Activated CD4-positive, alpha-beta T cell treated with anti-CD3 and anti-CD28 coated beads, Interleukin-2, amount 50 U/mL, for 24 hours (primary cell): ENCODE measurements at places on chromosomes 12 and 14.

GRCh38 chr12:130849561-130850417 lies 10.7 kb upstream of the STX2 start:
- DNase-seq = no peak

DNA sequence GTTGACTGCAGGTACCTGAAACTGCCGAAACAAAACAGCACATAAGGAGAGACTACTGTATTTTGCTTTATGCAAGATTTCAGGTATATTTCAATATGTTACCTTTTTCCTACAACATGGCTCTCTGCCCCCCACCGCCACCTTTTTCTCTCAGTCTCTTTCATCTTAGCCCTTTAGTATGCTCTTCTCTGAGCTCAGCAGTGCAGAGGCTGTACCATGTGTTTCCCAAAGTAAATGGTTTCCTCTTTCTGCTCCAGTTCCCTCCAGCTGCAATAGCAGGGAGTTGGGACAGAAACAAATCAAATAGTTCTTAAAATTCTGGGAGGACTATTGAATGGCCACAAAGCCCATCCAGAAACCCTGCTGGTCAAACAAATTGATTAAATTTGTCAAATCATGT lies 4.3 kb downstream of the AMN1 start:
- DNase-seq = no peak

DNA sequence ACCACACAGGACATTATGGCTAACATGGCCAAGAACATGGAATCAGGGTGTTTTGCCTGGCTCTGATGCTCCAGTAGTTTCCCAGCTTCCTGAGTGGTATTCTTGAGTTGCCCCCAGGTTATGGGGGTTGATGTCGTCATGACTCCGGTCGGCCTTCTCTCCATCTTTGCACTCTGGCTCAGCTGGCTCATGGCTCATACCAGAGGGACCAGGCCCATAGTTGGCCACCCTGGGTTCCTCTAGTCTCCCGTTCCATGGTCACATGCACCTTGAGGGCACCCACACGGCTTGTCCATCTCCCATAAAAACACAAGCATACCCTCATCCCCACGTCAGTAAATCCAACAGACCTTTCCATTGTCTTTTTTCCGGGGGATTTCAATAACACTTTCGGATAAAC lies 23.7 kb upstream of the MAPKAPK5 start:
- no peak for DNase-seq

- DNase-seq = no peak
Observed at GRCh38 chr12:51661199-51661598, 70.2 kb downstream of the SCN8A start.

GRCh38 chr14:73166399-73166798 lies 30.1 kb downstream of the PSEN1 start:
- no peak for DNase-seq

DNA sequence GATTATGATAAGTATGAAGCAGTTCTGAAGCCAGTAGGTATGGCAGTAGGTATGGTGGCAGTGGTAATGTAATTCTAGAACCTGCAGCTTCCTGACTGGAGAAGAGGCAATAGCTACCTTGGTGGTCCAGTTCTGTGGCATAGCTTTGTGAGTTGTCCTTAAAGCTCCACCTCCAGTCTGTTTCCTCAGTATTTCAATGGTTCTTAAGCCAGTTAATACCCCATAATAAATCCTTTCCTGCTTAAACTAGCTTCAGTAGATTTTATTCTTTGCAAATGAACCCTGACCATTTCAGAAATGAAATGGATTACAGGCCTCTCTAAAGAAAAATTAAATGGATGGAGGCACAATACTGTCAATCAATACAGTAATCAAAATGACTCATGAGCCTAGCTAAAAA lies 117.8 kb upstream of the KRAS start:
- no peak for DNase-seq

DNA sequence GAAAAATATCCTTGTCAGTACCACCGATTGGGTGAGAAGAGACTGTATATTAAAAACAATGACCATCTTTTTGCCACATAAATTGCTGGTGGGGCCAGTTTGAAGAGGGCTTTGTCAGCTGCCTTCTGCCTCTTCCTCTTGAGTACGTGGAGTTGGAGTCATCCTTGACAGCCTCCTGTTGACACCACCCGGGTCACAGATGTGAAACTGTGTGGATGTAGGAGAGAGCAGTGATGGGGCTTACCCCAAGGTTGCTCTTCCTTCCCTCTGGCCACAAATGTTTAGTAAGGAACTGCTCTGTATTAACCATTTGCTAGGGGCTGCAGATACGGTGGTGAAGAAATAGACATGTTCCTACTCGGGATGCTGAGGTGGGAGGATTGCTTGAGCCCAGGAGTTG lies 12.2 kb downstream of the PTPN11 start:
- DNase-seq = no peak

DNA sequence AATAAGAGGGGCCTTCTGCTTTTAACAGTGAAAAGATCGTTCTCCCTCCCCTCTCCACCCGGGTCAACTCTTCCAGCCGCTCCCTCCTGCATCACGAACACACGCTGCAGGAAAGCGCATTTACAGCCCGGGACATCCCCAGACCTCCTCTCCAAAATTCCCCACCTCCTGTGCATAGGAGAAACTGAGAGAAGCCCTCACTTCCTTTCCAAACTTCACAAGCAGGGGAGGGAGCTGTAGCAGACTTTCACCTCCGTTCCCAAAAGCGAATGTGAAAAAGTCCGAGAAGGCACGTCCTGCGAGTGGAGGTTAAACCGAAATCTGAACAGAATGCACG lies 513 bp downstream of the BCAT1 start:
- no peak for DNase-seq

DNA sequence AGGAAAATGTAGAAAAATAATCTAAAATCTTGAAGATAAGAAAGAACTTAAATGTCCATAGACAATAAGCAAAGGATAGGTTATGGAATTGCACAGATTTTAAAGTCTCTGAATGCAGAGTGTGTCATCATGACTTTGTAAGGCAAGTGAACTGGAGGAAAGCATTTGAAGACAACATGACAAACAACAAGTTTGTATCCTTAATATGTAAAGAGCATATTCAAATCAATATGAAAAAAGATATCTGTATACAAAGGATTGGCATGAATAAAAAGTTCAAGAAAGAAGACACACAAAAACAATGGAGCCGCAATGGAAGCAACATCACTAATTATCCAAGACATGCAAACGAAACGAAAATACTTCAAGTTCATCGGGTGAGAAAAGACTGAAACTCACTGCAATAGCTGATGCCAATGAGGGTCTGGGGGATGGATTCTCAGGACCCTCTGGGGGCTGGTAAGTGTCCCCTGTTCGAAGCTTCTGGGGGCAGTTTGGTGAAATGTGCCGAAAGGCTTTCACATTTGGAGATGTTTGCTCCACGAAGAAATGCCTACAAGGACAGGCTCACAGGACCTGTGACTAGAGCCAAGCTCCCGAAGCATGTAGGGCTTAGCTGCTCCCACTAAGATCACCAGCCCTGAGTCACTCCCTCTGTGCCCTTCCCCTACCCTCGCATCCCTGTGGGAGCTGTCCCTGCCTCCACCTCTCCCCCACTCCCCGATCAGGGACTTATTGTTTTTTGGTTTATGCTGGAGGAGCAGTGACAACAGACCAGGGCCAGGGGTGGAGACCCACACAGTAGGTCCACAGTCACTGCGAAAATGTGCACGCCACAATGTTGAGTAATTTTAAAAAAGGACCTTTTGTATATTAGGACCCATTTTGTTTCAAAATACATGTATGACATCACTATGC lies 345.7 kb upstream of the SFSWAP start:
- DNase-seq = no peak

DNA sequence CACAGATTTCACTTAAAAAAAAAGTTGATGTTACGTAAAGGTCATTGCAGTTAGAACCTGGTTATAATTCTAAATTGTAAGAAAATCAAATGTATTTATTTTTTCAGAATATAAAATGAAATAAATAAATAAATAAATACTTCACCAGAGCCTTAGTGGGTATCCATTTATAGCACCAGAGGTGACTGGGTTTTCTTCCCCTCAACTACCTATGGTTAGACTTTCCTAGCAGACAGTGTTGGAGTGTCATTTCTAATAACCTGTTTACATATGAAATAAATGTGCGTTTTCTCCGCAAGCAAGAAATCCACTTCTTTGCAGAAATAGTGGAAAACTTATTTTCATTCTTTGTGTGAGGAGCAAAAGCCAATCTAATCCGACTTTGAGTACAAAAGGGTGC lies 3.3 kb upstream of the MYF5 start:
- DNase-seq = no peak

DNA sequence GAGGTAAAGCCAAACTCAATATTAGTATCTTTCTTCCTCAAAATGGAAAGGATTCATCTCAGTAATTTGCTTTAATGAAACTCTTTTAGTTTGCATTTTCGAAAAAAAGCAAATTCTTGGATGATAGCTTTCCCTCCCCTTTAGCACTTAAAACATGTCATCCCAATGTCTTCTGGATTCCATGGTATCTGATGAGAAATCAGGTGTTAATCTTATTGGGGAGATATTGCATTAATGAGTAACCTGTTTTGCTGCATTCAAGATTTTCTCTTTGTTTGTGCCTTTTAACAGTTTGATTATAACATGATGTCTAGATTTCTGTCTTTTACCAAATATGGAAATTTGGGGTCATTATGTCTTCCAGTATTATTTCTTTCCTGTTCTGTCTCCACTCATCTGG lies 405.1 kb upstream of the FOXG1 start:
- no peak for DNase-seq

DNA sequence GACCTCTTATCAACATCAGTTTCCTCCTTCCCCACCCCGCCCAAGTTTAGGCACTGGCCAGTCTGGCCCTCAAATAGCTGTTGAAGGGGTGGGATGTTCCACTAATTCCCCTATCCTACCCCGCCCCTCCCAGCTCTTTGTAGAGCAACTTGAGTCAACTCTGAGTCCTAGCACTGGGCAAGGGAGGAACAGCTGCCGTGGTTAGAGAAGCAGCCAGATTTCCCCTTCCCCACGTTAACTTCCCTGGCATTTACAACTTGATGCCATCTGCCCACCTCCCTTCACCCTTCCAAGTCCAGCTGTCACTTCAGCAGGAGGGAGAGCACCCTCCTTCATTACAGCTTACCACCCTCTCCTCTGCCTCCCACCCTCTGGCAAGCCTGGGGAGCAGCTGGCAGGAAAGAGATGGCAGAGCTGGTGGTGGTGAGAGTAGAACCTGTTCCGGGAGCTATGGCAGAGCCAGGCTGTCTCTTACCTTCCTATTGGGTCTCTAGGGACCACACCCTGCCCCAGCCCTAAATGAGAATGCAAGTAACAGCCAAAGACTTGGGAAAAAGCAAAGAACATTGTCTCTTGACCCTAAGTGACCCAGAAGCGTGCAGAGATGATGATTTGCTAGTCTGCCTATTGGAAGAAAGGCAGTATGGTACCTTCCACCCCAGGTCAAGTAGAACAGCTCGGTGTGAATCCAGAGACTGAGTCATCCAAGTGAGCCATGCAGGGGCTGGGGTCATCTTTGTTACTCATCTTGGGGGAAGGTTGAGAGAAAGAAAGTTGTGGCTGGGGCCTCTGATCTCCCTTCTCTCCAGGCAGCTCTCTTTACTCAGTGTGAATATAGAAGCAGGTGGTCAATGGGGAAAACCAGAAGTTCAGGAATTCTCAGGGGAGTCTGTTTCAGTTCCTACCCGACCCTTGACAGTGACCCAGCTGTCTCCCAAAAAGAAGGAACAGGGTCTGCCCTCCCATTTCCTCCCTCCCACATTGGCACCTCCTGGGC lies 1.5 kb downstream of the BLOC1S1 start:
- no peak for DNase-seq

- no peak for DNase-seq
Observed at GRCh38 chr12:91937009-91937408, 208.6 kb downstream of the BTG1 start.

DNA sequence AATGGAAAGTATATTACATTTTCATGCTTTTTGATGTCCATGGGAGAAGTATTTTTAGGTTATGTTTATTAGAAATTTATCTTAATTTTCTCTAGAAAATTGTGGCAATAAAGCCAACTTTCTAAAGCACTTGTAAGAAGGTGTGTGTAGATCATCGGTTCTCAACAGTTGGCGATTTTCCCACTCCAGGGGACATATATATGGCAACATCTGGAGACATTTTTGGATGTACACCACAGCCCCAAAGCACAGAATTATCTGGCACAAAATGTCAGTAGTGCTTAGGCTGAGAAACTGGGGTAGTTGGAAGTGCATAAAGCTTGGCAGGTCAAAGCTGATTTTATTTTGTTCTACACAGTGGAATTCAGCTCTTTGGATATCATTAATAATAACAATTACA lies 86.9 kb downstream of the FLRT2 start:
- no peak for DNase-seq

DNA sequence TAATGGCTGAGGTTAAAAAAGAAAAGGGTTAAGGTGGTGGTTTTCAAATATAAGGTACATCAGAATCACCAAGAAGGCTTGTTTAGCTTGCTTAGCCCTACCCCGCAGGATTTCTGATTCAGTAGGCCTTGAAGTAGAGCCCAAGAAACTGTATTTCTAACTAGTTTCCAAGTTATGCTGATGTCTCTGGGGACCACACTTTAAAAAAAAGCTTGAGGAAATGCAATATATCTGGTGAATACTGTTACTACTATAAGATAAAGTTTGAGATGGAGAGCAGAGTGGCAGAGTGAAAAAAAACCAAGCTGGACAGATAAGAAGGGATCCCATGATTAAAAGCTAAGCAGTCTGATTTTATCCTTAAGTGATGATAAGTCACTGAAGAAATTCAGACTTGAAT lies 18.3 kb upstream of the GXYLT1 start:
- no peak for DNase-seq

DNA sequence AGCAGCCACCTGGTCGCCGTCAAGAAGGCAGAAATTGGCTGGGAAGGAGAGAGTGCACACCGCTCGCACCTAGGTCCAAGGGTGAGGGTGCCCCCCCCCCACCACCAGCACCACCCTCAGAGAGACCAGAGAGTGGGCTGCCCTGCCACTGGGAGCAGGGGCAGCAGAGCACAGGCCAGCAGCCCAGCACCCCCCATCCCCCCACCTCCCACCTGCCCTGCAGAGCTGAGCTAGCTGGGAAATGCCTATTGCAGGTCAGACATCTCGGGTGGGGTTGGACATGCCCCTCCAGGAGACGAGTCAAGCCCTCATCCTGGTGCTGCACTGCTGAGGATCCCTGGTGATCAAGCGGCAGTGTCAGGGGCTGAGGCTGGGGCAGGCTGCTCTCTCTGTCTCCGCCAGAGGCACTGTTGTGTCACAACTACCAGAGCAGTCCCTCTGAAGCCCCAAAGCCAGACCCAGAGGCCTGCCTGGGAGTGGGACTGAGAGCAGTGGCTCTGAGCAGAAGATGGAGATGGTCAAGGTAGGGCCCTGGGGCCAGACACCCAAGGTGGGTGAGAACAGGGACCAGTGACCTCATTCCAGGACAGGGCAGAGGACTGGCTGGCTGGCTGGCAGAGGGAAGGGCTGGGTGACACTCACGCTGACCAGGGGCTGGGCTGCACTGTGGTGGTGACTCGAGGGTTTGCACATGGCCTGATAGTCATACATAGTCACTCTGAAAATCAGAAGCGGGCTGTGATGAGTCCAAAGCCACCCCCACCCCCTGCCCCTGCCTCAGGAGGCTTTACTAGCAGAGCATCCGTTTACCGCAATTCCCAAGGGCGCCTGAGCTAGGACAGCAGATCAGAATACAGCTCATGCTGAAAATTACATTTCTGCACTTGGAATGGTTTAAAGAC lies 19.7 kb upstream of the LRTM2 start:
- no peak for DNase-seq

- no peak for DNase-seq
Observed at GRCh38 chr12:7131502-7131866, 1.3 kb downstream of the CLSTN3 start.

GRCh38 chr14:99120526-99121318 lies 151.3 kb downstream of the BCL11B start:
- DNase-seq = no peak

- DNase-seq = no peak
Observed at GRCh38 chr12:104730763-104731162, 227.3 kb downstream of the SLC41A2 start.
